ENCODE measurements at places on chromosomes 7 and 10.

DNA sequence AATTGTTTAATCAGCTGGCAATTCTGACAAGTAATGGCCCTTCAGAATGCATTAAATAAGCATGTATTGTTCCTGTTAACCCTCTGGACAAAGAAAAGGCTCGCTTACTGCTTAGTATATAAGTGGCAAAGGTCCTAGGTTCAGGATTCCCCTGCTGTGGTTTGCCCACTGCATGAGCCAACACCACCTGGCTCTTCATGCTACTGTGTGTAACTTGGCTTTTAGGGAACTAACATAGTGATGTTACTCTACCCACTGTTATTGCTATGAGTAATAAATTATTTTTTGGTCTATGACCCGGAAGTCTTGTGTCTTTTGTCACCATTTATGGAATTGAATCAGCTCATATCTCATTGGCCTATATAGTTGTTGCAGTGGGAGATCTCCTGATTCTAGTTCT is 791.7 kb upstream of the PHF14 start:
- DNase-seq = no peak

- DNase-seq = no peak
These were observed 69.2 kb downstream of the PRTFDC1 start for GRCh38 chr10:24883176-24883575.

DNA sequence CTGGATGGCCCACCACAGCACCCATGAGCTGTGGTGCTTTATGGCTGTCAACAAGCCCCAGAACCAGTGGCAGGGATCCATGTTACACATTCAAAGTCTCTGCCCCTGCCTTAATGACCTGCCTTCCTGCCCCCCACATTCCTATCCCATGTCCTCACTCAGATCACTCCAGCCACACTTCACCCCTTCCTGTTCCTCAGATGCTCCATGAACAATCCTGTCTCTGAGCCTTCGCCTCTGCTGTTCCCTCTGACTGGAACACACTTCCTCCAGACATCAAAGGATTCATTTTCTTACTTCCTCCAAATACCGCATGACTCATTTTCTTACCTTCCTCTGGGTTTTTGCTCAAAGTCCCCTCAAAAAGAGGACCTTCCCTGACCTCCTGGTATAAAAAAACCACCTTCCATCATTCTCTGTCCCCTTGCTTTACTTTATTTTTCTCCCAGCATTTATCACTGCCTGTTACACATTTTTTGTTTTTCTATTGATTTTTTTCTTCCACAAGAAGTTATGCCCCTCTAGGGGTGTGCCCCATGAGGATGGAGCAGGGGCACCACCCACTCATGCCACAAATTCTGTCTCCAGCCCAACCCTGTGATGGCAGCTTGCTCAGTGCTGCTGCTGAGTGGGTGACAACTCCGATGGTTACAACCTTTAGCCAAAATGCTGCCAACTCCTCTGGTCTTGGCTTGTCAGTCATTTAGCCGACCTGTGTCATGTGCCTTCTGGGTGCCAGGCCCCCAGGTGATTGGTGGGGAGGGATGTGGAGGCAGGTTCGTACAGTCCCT is 18.2 kb downstream of the COL13A1 start:
- no peak for DNase-seq

- no peak for DNase-seq
These were observed 3.3 kb downstream of the GRID1 start for GRCh38 chr10:86363184-86363832.

GRCh38 chr10:88680958-88681357 is 16.7 kb downstream of the LIPF start:
- no peak for DNase-seq
